Muscle of leg (tissue), 16 donors: ENCODE measurements at places on chromosomes 13 and 19. TPM values are rescaled to one million over a fixed set of nuclear protein-coding genes. Genes with fewer than 3 reads are reported as not detected.

ZNF761 gene
- total RNA-seq: 9.9 TPM

GRCh38 chr13:95756072-95756471 lies 79.1 kb downstream of the DNAJC3 start:
- no peak overlapping the region for H3K4me3 ChIP-seq
- no peaks in the 10 kb centered on the region for H3K4me1 ChIP-seq
- no peak overlapping the region for H3K27ac ChIP-seq
- no peaks in the 10 kb centered on the region for H3K27me3 ChIP-seq
- no peak for DNase-seq

GRCh38 chr13:28735481-28736029 lies 16.8 kb upstream of the SLC46A3 start:
- H3K4me3 ChIP-seq: no peak overlapping the region
- H3K27me3 ChIP-seq: peaks cover 4% of the 10 kb centered on the region
- no peaks in the 10 kb centered on the region for H3K4me1 ChIP-seq
- H3K27ac ChIP-seq: no peak overlapping the region

DNA sequence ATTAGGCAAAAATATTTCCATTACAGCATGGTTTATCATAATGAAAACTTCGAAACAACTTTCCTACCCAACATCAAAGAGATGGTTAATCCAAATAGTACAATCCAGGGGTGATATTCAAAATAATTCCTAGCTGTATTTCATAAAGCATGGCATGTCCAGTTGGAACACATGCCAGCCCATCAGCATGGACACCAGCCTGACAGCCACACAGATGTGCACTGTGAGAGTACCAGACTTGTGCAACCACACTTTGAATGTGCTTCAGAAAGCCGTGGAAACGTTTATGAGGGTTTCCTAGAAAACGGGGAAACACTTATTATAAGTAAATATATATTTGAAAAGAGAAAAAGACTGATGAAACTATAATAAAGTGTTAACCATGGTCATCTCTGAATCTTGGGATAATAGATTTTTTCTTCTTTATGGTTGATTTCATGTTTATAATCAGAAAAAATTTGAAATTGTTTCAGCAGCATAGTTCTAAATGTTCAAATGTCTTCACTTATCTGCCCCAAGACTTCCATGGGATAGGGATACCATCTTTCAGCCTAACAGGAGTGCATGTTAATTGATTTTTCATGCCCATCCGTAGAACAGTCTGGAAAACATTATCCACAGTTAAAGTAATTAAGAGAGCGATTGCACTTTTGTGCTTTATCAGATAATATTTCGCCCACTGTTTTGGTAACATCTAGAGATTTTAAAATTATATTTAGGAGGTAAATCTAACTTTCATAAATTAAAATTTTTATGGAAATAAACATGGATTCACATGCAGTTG lies 242.6 kb upstream of the IRS2 start:
- H3K4me3 ChIP-seq: no peak overlapping the region
- no peak overlapping the region for H3K27ac ChIP-seq
- peaks cover 4% of the 10 kb centered on the region for H3K4me1 ChIP-seq
- H3K27me3 ChIP-seq: no peaks in the 10 kb centered on the region
- H3K36me3 ChIP-seq: no peaks in the 10 kb centered on the region
